PC-3 (cell line): ENCODE measurements at places on chromosomes 11 and 22.

- DNase-seq = peak; percentile 69
Observed at GRCh38 chr11:80462211-80462610, 1021.4 kb upstream of the TENM4 start.

DNA sequence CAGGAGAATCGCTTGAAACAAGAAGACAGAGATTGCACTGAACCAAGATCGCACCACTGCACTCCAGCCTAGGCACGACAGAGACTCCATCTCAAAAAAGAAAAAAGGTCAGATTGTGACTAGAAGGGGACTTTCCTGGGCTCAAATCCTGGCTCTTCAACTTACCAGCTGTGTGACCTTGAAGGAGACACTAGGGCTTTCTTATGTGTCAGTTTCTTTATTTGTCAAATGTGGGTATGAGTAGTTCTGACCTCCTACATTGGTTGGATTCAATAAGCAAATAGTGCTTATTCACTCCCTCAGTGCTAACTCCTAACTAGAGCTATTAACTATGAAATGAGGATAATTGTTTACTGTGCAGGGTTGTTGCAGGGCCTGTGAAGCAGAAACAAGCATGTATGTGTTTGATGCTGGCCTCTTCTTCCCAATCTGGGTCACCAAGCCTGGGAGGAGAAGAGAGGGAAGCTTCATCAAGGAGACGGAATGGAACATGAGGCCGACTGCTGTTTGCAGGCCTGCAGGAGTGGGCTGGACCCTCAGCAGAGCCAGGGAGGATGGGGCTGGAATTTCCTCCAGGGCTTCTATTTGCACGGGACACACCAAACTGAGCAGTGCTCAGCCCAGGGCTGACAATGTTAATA is 22.5 kb downstream of the RHOD start:
- no peak for DNase-seq

DNA sequence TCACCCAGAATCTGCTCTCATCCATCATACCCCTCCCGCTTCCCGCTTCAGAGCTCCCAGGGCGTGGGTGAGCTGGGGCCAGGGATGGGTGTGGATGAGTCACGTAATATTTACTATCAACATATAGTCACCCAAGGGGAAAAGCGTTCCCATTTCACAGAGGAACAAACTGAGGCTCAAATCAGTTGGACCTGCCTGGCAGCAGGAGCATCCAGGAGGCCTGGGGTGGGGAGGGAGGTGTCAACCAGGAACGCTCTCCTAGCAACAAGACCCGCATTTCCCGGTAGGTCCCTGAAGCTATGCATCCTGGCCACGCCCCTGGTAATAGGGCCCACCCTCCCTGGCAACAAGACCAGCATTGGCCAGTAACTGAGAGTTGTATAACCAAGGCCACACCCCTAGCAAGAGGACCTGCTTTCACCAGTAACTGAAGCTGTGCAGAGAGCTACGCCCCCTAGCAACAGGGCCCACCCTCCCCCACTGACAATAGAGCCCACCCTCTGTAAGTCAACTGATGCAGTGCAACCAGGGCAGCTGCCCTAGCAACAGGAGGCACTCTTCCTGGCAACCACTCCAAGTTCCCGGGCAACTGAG is 32.7 kb upstream of the TXNRD2 start:
- peak; percentile 22 for DNase-seq

DNA sequence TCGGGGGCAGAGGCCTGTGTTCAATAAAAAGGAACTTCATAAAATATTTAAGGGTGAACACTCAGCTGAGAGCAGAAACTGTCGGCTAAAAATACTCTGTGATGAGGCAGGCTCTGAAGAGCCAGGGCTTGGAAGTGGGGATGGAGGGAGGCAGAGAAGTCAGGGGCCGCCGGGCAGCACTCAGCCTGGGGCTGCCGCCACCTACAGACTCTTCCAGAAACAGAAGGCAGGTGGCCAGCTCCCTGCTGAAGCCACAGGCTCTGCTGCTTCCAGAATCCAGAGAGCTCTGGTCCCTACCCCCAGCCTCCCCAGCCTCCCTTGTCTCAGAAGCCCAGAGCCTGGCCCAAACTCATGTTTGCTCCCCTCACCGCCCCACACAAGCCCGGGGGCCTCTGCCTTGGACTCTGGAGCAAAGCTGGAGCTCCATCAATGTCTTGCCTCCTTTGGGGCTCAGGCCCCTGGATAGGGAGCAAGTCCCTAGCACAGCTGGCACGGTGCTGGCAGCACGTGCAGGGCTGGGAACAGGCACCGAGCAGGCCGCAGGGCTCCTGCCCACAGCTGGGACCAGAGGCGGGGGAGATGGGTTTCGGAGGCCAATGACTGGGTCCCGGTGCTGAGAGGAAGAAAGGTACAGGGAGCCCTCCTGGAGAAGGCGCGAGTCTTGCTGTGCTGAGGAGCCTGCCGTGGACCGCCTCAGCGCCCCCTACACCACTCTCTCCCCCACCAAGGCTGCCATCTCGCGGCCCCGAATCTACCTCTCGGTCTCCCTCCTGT is 8.2 kb downstream of the LRFN4 start:
- no peak for DNase-seq

- DNase-seq = no peak
Observed at GRCh38 chr22:41239443-41240128, 1.1 kb downstream of the CHADL start.

- DNase-seq = no peak
Observed at GRCh38 chr11:126127898-126128297, 65.2 kb upstream of the CDON start.

- peak; percentile 89 for DNase-seq
Observed at GRCh38 chr11:101706541-101706940, 122.7 kb upstream of the TRPC6 start.

DNA sequence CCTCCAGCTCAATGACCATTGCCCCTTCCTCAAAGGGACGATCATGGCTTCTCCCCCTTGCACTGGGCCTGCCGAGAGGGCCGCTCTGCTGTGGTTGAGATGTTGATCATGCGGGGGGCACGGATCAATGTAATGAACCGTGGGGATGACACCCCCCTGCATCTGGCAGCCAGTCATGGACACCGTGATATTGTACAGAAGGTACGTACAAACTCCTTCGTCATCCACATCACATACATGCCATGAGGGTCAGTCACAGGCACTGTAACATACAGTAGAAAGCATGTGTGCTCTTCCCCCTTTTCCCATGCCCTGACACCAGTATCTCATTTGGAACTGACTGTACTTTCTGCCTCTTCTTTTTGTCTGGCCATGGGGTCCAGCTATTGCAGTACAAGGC is 4.0 kb downstream of the TAF10 start:
- no peak for DNase-seq

GRCh38 chr22:34080433-34080832 is 160.2 kb upstream of the LARGE1 start:
- no peak for DNase-seq

GRCh38 chr22:30903876-30904460 is 64.6 kb downstream of the MORC2 start:
- no peak for DNase-seq

DNA sequence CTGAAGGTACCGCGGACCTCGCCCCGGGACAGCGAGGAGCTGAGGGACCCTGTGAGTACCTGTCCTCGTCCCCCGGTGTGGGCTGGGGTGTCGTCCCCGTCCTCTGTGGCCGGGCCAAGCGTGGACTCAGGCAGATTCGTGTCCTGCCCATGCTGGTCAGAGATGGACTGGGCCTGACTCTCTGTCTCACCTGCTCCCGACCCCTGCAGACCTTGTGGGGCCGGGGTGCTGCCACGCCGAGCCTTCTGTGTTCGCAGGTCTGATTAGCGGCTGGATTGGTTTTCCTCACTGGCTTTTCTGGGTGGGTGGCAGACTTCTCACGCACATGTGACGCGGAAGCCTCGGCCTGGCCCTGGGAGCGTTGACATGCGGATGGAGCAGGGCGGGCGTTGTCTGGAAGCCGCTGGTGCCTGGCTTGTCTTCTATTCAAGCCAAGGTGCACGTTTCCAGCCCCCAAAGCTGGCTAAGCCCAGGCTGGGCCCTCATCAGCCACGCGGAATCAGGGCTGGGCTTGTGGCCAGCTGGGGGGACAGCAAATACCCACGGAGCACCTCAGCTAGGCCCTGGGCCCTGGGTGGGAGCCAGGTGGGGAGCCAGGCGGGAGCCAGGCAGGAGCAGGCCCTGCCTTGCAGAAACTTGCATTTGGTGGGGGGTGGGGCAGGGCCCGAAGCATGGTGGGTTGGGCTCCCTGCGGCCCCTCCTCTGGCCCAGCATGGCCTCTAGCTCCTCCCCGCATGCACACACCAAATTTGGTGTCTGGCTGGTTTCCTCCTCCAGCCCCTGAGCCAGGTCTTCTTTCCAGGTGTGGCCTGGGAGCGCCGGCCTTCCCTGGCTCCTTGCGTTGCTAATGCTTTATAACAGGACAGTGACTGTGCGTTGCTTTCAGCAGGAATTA is 7.0 kb downstream of the GRAMD4 start:
- no peak for DNase-seq

DNA sequence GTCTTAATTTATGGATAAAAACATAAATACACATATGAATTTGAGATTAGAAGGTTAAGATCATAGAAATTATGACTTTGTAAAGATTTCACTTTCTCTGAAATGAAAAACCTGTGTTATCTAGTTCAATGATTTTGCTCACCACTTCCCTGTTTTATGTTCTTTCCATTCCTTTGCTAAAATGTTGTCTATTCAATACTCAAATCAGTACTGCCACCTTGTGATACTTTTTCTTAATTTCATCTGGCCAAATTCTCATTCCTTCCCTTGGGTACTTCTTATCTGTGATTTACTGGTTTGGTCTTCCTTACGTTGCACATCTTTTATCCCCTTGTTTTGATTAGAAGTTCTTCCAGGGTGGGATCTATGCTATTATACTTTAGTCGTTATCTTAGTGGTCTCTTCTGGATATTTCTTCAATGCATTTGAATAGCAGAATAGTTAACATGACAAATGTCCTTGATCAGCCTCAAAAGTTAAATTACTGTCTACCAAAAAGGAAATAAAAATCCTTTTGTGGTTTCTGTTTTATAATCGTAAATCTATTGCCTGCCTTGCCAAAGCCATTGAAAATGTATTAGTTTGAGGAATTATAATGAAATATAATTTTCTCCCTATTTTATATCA is 197.0 kb downstream of the PGR start:
- DNase-seq = peak; percentile 78

- peak; percentile 79 for DNase-seq
Observed at GRCh38 chr11:28146123-28146751, 38.0 kb downstream of the METTL15 start.

GRCh38 chr11:114559425-114560310 is at the start of gene NXPE1:
Gene NXPE1, minus strand, starts transcription at chr11:114559881. Its CDS starts 8,680 bp downstream, at chr11:114551201.
- DNase-seq = no peak

DNA sequence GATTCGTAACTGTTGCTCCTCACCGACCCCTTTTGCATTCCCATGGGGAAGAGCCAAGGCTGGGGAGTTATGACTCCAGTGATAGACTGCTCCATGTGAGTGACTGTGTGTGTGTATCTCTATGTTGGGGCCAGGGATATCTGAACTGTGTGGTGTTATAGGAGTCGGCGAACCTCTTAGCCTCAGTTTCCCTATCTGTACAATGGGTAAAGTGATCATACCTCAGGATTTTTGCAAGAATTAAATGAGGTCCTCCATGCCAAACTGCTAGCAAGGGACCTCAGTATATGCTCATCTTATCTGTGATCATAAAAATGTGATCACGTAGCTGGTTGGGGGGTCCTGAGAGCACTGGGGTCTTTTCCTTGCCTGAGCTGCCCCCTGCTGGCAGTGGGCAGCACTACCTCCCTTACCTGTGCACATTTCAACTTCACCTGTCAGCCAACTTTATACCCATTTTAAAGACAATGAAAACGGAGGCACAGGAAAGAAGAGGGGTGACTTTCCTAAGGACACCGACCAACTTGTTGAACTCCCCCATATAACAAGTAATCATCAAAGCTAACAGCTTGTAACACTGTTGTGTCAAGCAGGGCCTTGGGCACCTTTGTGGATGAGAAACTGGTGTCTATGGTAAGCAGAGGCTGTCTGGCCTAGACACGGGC is 1.4 kb upstream of the DPP3 start:
- peak; percentile 62 for DNase-seq

- DNase-seq = peak; percentile 23
Observed at GRCh38 chr11:112961146-112961668, at the start of gene NCAM1. Gene NCAM1, plus strand, starts transcription at chr11:112961420.

- DNase-seq = no peak
Observed at GRCh38 chr11:46671958-46672315, 28.5 kb downstream of the ARHGAP1 start.

GRCh38 chr11:48063424-48063978 is 83.1 kb downstream of the PTPRJ start:
- DNase-seq = peak; percentile 88

DNA sequence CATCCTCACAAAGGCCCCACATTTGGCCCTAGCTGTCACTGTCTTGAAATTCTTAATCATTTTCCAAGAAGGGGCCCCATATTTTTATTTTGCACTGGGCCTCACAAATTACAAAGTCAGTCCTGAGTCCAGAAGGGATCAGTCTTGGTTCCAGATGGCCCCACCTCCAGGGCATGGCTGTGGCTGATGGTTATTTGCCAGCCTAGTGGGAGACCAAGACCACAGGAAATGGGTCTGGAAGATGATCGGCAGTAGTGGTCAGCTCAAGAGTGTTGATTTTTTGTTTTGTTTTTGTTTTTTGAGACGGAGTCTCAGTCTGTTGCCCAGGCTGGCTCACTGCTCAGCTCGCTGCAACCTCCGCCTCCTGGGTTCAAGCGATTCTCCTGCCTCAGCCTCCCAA is 47.1 kb upstream of the EMID1 start:
- no peak for DNase-seq

- DNase-seq = no peak
Observed at GRCh38 chr22:35305525-35306070, 5.9 kb downstream of the TOM1 start.

DNA sequence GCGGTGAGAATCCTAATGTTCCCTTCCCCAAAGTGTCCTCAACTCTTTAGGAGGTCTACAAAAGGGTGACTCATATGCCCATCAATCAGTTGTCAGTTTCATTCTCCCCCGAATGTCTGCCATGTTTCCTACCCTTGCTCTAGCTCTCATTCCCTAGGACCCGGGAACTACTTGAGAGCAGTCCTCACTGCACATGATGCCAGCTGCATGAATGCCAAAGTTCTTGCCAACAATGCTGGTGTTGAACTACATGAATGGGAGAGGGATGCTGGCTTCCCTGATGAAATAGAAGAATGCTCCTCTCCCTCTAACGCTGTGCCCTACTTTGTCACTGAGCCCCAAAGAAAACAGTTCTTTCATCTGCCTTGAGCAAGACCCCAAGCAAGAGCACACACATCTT is 12.5 kb upstream of the FSHB start:
- DNase-seq = no peak
